Activated CD4-positive, alpha-beta T cell treated with anti-CD3 and anti-CD28 coated beads, Interleukin-2, Interleukin-6, amounts not matched to agents 100 ng/mL and 50 ng/mL, durations not matched to agents 16 hours and 8 hours (primary cell): ENCODE measurements at places on chromosomes 7 and 10.

DNA sequence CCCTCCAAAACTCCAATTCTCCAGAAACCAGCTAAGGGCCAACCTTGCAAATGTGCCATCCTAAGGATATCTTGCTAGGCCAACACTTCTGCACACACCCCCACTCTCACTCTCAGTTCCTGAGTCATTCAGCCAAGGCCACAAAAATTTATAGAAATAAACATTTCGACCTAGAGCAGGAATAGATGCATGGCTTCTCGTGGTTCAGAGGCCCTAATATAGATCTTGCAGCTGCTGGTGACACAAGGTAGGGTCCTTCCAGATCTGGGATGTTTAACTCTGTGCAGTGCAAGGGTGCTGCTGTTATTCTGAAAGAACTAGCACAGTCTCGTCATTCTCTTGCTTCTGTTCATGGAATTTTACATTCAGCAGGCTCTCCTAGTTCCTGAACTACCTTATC lies 369.3 kb downstream of the CALN1 start:
- no peak for DNase-seq

DNA sequence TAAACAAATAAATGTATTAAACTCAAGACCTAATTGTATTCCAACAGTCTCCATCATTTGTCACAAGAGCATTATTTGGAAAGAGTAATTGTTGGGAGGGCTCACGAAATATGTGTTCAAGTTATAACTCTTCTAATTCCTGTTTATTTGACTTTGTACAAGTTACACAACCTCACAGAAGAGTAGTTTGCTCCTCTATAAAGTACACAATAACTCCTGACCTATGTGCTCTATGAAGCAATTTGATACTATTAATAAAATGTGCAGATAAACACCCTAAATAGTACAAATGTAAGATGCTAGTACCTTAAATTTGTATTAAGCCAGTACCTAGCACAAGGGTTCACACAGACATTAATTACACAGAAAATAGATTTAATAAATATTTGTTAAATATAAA lies 285.8 kb downstream of the LRRTM3 start:
- DNase-seq, result no peak

- DNase-seq, result no peak
Observed at GRCh38 chr10:24341897-24342296, 133.0 kb downstream of the KIAA1217 start.

GRCh38 chr7:69772718-69773436 lies 174.6 kb downstream of the AUTS2 start:
- DNase-seq, result no peak

DNA sequence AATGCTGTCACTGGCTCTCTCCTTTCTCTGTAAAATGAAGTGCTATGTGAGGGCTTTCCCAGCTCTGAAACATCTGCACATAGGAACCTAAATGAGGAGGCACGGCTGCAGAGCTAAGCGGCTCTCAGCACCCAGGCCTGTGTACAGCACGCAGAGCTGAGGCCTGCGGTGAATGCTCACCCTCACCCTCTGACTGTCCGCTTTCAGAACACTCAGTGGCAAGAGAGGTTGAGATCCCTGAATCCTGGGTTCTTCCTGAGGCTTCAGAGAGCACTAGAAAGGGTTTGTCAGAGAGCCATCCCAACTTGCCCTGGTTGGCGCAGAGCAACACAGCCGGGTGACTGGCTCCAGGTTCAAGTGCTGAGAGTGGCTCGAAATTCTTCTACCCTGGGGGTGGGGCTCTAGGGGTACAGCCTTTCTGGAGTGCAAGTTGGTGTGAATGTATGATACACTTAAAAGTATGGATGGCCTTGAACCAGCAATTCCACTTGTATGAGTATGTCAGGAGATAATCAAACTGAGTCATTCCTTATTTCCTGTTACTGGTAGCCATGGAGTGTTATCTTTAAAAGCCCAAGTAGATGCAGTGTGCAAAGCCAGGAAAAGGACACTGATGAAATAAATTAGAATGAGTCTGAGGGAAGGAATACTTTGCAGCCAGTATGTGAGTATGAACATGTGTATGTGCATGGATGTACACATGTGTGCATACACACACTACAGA lies 1.7 kb upstream of the CCDC201 start:
- no peak for DNase-seq

DNA sequence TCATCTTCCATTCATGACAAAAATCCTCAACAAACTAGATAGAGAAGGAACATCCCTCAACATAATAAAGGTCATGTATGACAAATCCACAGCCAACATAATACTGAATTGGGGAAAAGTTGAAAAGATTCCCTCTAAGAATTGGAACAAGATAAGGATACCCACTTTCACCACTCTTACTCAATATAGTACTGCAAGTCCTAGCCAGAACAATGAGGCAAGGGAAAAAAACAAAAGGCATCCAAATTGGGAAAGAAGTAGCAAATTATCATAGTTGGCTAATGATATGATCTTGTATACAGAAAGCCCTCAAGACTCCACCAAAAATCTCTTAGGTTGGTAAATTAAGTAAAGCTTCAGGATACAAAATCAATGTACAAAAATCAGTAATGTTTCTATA lies 4.7 kb downstream of the POT1 start:
- no peak for DNase-seq

- DNase-seq, result no peak
Observed at GRCh38 chr10:130435961-130436360, 299.8 kb downstream of the GLRX3 start.

DNA sequence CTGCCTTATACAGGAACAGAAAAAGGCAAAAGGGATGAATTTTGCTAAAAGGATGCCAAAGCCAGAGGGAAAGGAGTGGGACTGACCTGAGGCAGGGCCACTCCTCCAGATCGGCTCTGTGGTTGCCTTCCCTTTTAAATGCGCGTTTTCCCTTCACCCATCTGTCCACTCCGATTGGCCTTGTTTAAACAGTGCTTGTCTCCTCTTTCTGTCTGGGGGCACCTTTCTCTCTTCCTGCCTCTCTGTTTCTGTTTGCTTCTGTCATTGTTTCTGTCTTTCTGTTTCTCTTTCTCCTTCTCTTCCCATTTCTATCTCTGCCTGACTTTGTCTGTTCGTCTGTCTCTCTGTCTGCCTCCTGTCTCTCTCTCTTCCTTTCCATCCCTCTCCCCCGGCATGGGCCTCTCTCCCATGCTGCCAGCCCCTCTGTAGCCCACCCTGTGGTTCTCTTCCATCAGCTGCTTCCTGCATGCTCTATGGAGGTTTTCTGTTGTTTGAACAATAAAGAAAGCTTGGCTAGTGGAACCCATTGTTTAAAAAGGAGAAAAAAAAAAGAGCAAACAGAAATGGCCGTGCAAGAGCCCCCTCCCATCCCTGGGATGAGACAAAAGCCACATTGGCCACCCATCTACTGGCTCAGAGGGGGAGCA lies 29.5 kb upstream of the HSPB1 start:
- no peak for DNase-seq
